Activated T-cell treated with anti-CD3 and anti-CD28 coated beads, Interleukin-2, amount 50 U/mL, for 72 hours (primary cell): ENCODE measurements at places on chromosomes 11 and 22. TPM values are rescaled to one million over a fixed set of nuclear protein-coding genes. Genes with fewer than 3 reads are reported as not detected.

OR2AT4 gene
- not detected for total RNA-seq

GRCh38 chr11:64400667-64401066, 41.7 kb downstream of the RPS6KA4 start:
- no peak for DNase-seq

GRCh38 chr11:109138196-109138595, 283.8 kb upstream of the C11orf87 start:
- no peak for DNase-seq

- DNase-seq, result peak; percentile 4
Observed at GRCh38 chr11:33828604-33829429, 54.5 kb upstream of the FBXO3 start.

GRCh38 chr11:83827520-83827919, 541.4 kb upstream of the CCDC90B start:
- DNase-seq, result no peak

CHRM4 gene
- total RNA-seq, result 0.26 TPM

GRCh38 chr11:12971955-12972354, 37.2 kb upstream of the RASSF10 start:
- no peak for DNase-seq

- DNase-seq, result no peak
Observed at GRCh38 chr11:69367211-69367964, 73.4 kb downstream of the MYEOV start.

- DNase-seq, result peak; percentile 7
Observed at GRCh38 chr22:47095395-47096122, 333.1 kb downstream of the TBC1D22A start.

- DNase-seq, result no peak
Observed at GRCh38 chr22:43566561-43567332, 154.9 kb downstream of the MPPED1 start.

APLNR gene
- total RNA-seq, result not detected

DNA sequence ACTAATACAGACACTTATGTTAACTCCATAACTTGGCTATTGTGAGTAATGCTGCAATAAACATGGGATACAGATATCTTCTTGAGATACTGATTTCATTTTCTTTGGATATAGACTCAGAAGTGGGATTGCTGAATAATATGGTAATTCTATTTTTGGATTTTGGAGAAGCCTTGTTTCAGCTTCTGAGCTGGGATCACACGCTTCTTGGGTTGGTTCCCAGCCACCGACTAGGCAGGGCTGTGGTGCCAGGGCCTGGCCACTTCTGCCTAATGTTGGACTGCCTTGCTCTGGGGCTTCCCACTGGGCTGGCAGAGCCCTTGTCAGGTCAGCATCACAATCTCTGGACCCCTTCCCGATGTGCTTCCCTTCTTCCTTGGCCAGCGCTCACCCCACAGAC, 14.0 kb upstream of the MCHR1 start:
- DNase-seq, result no peak

DNA sequence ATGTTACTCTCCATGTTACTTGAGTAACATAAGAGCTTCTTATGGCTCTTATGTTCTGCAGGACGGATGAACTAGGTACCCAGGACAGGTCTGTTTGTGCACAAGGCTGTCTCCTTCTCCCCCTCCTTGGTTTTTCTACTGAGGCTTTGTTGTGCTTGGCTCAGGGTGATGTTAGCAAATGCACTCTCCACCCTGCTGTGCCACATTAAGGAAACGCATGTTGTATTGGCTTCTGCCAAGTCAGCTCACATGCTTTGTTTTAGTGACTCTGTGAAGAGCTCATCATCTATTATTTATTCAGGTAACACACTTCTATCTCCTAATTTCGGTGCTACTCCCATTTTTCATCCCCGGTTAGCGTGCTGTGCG, 108.3 kb downstream of the PTPRJ start:
- no peak for DNase-seq

SLC6A5 gene
- not detected for total RNA-seq

BTBD18 gene
- not detected for total RNA-seq

SEPTIN3 gene
- total RNA-seq, result 4.5 TPM

TYR gene
- not detected for total RNA-seq
